Esophagus mucosa (tissue), 1 donor: ENCODE measurements at places on chromosomes 13 and 19.

DNA sequence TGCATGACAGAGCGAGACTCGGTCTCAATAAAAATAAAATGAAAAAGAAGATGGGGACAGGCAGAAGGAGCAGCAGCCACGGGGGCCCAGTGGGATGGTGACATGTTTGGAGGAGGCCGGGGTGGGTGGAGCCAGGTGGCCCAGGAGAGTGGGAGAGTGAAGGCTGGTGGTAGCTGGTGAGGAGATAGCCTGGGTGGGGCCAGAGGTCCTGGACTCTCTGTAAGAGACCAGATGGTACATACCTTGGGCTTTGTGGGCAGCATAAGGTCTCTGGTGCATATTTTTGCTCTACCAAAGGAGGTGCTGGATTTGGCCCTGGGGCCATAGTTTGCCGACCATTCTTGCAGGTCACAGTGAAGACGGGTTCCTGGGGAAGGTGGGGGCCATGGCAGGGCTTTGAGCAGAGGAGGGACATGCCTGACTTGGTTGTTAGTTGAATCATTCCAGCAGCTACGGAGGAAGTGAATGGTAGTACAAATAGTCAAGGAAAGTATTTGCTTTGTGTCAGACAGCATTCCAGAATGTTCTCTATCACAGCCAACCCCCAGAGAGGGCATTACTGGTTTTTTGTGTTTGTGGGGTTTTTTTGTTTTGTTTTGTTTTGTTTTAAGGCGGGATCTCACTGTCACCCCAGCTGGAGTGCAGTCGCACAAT is 69.1 kb downstream of the ARHGEF18 start:
- no peak for ATAC-seq

- peak; percentile 65 for ATAC-seq
Observed at GRCh38 chr19:46537136-46538097, 41.8 kb upstream of the PNMA8B start.

GRCh38 chr19:18558202-18558555 is 509 bp downstream of the KXD1 start:
- ATAC-seq: peak; percentile 6

DNA sequence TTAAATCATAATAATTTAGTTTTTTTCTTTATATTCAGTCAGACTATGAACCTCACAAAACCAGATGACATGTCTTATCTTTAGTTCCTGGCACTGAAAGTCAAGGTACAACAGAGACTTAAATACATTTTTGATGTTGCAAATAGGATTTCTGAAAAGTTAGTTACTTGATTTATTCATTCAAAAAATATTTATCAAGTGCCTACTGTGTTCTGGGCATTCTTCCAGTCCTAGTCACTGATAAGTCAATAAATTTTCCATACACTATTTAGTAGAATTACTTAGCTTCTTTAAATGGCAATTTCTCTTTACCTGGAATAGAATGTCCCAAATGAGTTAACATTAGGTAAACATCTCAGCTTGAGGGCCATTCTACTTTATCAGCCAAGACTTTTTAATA is 938.3 kb upstream of the PCDH9 start:
- ATAC-seq: no peak

GRCh38 chr13:78201411-78201810 is 282.8 kb upstream of the EDNRB start:
- ATAC-seq: no peak

- no peak for ATAC-seq
Observed at GRCh38 chr13:30088312-30088855, 219.0 kb downstream of the KATNAL1 start.

- ATAC-seq: no peak
Observed at GRCh38 chr13:37435881-37436280, 162.7 kb downstream of the POSTN start.

- peak; percentile 22 for ATAC-seq
Observed at GRCh38 chr13:114148521-114148855, 16.1 kb upstream of the RASA3 start.

- ATAC-seq: no peak
Observed at GRCh38 chr13:65540175-65540574, 1690.0 kb downstream of the PCDH9 start.

- ATAC-seq: peak; percentile 19
Observed at GRCh38 chr19:45496349-45496953, 396 bp downstream of the RTN2 start.

DNA sequence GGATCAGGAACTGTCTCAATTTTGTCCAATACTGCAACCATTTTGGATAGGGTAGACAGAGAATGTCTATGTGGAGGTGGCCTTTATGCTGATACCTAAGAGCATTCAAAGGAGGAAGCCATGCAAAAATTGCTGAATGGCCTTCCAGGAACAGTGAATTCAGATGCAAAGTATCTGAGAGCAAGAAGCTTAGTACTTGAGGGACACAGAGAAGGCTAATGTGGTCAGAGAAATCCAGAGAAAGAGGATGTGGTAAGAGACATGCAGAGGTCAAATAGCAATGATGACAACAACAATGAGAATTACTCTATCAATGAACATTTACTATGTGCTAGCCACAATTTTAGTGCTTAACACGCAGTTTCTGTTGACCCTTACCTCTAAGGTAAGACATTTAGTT is 785.6 kb upstream of the KLHL1 start:
- ATAC-seq: no peak

DNA sequence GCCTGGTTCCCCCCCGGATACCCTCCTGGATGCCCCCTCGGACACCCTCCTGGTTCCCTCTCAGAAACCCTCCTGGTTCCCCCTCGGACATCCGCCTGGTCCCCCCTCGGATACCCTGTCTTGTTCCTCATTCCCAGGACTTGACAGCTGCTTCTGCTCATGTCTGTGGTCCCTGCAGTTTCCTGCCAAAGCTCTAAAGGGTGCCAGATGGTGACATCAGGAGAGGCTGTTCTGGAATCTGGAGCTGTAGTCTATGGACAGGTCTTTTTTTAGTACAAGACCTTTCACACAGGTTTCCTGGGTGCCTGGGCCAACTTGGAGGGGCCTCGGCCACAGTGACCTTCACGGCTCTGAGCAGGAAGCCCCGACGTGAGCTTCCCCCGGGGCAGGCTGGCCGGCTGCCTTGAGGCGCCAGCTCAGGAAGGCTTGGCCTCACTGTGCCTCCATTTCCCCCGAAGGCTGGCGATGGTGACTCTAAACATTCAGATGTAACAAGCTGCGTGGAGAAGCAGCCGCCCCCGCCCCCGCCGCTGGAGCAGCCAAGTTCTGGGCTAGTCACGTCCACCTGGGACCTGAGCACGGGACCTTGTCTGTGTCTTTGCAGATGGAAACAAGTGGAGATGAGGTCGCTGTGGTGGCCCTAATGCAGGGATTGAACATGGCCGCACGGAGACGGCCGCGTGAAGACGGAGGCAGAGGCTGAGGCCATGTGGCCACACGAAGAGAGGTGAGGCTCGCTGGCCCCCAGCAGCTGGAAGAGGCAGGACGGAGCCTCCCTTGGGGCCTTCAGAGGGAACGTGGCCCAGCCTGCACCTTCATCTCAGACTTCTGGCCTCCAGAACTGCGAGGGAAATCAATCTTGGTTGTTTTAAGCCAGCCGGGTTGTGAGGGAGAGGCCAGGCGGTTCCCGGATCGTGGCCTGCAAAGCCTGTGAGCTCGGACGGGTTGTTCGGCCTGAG is 12.7 kb downstream of the SGTA start:
- no peak for ATAC-seq

GRCh38 chr13:76596216-76596615 is 290.0 kb downstream of the KCTD12 start:
- ATAC-seq: no peak

DNA sequence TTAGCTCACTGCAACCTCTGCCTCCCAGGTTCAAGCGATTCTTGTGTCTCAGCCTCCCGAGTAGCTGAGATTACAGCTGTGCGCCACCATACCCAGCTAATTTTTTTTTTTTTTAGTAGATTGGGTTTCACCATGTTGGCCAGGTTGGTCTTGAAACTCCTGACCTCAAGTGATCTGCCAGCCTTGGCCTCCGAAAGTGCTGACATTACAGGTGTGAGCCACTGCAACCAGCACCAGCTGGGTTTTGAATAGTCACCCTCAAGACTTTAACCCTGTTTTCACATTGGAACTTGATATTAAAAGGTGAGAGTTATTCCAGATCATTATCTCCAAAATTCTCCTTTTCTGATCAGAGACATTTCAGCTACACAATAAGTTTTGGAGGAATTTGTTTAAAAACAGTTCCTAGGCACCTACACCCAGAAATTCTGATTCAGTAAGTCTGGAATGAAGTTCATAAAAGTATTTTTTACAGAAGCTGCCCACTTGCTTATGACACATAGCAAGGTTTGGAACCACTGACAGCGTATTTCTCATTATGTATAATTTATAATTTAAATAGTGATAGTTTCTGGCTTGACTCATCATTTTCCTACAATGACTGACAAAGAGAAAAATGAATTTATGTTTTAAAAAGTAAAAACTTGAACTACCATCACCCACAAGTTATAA is 417.3 kb downstream of the DIAPH3 start:
- no peak for ATAC-seq

DNA sequence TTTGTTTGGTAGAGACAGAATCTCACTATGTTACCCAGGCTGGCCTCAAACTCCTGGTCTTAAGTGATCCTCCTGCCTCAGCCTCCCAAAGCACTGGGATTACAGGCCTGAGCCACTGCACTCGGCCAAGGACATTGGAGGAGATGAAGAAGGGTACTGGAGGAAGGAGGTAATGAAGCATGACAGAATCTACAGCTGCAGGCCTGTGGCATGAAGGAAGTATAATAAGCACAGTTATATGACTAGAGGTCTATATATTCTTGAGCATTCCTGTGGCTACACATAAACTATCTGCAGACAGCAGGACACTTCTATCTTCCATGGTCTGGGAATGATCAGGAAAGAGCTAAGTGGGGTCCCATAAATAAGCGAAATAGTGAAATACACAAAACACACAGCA is 18.2 kb downstream of the ZNF565 start:
- ATAC-seq: no peak

GRCh38 chr19:50705422-50706019 is 14.1 kb downstream of the SHANK1 start:
- ATAC-seq: peak; percentile 72

DNA sequence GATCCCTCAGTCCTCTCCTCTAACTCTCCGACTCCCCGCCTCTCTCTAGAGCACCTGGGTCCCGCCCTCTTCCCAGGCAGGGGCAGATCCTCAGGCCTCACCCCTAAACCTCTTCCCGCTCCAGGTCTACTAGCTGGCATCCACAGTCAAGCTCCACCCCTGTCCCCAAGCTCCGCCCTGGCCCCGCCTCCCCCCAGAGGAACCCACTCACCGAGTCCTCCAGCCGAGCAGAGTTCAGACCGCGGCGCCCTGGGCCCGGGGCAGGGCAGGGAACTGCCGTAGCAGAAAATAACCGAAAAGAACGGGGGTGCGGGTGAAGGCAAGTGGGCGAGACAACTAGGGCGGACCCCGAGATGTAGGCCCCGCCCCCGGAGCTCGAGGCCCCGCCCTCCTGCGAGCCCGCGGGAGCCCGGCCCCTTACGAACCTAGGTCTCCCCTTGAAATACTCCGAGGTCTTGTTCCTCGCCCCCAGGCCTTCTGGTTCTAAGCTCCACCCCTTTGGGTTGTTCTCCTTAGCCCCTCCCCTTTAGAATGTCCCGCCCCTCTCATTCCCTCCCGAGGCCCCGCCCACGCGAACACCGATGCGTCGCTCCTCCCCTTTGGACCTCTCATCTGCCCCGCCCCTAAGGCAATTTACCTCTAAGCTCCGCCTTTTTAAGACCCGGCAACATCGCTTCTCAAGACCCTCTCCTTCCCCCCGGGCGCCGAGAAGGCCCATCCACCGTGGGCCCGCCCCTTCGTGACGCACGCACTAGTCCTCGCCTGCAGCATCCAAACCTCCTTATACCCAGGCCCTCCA is at the start of gene GGN:
TSS of gene GGN (minus strand) at position 485 of the 799 bp plus-strand sequence. CDS start 773 bp downstream, outside the sequence.
- ATAC-seq: peak; percentile 81

DNA sequence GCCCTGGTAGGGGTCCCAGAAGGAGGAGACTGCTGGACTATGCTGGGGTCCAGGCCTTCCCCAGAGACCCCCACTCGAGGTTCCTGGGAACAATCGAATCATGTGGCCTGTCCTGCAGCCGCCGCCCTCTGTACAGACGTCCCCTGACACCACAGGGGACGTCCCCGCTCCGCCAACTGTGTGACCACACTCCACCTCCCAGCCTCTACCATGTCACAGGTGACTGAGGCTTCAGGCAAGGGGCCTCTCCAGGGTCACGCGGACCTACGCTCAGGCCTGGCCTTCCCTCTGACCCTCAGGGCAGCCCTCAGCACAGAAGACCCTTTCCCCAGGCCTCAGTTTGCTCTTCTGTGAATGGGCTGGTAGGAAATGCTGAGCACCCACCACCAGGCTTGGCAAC is 13.1 kb upstream of the TMEM161A start:
- ATAC-seq: peak; percentile 23

- no peak for ATAC-seq
Observed at GRCh38 chr13:54445453-54445852, 1416.8 kb downstream of the OLFM4 start.

GRCh38 chr13:26051657-26052311 is at the start of gene SHISA2:
TSS of gene SHISA2 (minus strand) at chr13:26052016. CDS start at chr13:26050975, 1,041 bp downstream.
- peak; percentile 64 for ATAC-seq

DNA sequence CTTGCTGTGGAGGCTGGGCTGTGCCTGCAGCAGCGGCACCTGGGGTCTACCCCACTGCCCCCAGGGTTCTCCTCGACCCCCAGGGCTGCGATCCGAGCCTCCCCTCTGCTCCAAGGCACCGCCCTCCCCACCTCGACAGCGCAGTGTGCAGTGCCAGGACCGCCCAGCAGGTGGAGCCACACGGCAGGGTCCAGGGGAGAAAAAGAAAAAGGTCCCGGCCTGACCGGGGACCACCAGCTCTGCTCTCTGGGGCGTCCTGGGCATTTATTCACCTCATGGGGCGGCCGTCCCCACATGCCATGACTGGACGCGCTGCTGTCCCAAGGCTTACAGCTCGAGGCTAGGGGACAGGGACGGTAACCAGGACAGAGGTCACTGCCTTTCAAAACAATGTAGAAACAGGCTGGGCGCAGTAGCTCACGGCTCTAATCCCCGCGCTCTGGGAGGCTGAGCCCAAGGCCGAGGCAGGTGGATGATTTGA is 10.6 kb downstream of the REXO1 start:
- ATAC-seq: peak; percentile 47

- no peak for ATAC-seq
Observed at GRCh38 chr13:90416519-90416918, 931.0 kb upstream of the MIR17HG start.

GRCh38 chr19:33396701-33397535 is 23.4 kb downstream of the CEBPG start:
- ATAC-seq: no peak

- ATAC-seq: peak; percentile 91
Observed at GRCh38 chr19:53553865-53554791, 16.2 kb downstream of the ZNF331 start.
